ENCODE measurements at places on chromosomes 2 and 18.

DNA sequence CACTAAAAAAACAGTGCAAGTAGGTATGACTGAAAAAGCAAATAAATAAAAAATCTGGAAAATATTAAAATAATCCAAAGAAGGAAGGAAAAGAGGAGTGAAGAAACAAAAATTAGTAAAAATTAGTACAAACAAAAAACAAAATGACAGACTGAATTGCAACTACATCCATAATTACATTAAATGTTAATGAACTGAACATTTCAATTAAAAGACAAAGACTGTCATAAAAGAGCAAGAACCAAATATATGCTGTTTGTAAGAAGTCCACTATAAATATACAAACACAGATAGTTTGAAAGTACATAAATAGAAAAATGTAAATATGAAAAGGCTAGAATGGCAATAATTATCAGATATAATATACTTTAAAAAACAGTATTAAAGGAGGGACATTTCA, 267.6 kb downstream of the WDPCP start:
- no peak for DNase-seq

DNA sequence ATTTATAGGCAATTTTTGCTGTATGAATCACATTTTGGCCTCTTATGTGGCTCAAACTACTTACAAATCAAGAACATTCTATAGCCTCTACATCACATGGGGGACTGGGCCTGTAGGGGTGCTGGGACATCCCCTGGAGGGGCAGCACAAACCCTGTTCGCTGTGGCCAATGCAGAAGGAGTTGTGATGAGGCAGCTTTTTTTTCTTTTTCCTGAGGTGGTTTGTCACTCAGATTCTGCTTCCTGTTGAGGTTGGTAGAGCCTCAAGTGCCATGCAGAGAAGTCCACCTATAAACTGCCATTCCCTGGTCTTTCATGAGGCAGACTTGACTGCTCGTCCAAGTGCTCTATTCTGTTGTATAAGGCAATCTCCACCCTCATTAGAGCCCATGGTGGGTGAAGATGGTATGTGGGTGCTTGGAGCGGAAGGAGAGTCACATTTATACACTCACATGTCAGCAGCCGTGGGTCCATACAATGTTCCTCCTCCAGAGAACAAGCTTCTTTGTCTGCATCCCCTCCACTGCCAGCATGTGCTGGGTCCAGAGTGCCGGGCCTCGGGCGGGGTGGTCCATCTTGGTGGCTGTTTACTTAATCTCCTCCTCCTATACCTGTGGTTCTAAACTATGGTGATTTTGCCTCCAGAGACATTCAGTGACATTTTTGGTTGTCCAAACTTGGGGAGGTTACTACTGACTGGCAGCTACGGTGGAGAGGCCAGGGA, 120.3 kb downstream of the ACOXL start:
- DNase-seq, result peak; percentile 9

- no peak for DNase-seq
These were observed 7.4 kb downstream of the PTRHD1 start for GRCh38 chr2:24785671-24786321.

DNA sequence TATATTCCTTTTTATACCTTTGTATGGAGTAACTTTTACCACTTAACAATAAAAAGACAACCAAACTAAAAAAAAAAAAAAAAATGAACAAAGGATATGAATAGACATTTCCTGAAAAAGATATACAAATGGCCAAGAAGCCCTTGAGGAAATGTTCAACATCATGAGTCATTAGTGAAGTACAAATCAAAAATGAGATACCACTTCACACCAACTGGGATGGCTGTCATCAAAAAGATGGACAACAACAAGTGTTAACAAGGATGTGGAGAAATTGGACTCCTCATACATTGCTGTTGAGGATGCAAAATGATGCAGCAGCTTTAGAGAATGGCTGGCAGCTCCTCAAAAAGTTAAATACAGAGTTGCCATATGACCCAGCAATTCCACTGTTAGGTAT, 22.6 kb upstream of the SCYGR2 start:
- DNase-seq, result peak; percentile 14

- DNase-seq, result no peak
These were observed 10.7 kb downstream of the RAMP1 start for GRCh38 chr2:237870126-237870525.

DNA sequence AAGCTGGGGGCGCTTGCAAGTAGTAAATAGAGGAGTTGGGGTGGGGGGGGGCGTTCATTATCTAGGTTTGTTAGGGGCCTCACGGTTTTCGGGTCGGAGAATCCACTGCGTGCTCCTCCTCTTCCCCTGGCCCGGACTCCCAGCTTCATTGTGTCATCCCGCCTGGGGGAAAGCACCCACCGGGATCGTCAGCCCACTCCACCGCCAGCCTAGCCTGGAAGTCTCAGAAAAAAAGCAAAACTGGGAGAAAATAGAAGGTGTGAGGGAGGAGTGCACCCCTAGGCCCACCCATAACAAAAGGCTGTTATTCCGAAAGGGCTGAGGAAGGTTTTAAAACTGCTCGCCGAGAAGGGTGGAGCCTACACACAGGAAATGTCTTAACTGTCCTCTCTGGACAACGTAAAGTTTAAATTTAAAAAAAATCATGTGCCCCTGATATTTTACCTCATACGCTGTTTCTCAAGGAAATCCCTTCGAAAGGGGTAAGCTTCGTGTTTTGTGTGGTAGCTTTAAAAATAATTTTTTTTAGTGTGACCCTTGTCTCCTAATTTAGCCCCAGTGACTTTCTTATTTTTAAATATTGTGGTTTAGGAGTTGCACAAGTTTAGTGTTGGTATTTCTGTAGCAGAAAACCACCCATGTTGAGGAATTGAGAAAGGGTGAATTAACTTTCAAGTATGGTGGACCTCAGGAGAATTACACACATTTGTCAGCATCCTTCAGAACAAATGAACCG, 104.2 kb downstream of the SPTBN1 start:
- peak; percentile 84 for DNase-seq

GRCh38 chr2:100675855-100676254, 113.1 kb downstream of the PDCL3 start:
- no peak for DNase-seq

DNA sequence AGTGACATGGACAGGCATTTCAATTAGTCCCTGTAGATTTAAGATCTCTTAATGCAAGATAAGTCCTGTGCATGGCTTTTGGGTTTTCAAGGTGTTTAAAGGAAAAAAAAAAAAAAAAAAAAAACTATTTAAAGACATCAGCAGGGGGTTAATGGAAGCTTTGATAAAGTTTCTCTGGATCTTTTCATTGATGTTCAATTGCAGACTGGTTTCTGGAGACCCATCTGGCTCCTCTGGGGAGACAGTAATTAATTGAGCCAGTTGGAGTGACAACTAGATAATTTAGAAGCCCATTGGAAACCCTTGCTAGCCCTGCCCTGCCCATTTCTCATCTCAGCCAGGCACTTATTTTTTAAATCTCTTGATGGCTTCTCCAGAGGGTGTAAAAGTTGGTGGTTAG, 98.7 kb downstream of the EPHA4 start:
- DNase-seq, result no peak

- peak; percentile 76 for DNase-seq
These were observed 66.2 kb downstream of the ACVR2A start for GRCh38 chr2:147910990-147911473.

GRCh38 chr18:78972930-78973331, 6.7 kb upstream of the SALL3 start:
- DNase-seq, result no peak

DNA sequence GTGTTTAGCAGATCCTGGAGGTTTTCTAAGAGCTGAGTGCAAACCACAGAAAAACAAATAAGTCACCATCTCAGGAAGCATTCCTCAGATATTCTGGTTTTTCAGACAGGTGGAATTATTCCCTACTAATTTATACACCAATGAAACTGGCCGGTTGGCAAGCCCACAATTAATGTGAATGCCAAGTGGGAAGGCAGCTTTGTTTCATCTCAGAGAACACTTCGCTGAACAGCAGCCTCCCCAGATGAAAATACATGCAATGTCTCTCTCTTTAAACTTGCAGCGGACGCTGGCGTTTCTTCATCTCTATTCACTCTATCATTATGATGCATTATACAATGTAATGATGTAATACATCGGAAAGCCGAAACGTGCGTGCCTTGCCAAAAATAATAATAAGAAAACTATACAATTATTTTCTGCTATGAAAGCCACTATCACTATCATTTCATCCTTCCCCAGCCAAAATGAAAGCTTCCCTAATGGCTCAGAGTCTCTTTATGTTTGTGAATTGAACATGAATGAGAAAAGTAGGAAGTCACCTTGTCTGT, 649.4 kb downstream of the BCL11A start:
- DNase-seq, result no peak

DNA sequence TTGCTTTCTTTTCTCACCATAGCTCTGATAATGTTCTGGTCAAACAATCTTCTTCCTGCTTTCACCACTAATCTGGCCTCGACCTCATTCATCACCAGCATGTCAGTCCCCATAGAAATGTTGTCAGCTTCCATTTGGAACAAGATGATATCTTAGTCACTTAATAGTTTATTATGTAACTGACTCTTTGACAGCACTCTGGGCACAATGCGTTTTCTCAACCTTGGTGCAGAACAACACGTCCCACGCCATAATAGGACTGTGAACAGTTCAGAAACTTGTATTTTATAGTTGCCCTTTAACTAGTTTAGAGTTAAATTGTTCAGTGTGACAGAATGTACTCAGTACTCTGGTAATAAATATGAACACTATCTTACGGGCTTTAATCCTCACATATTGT, 106.0 kb downstream of the MC4R start:
- no peak for DNase-seq

- DNase-seq, result no peak
These were observed 17.6 kb upstream of the SLC9A2 start for GRCh38 chr2:102601730-102602129.

- DNase-seq, result no peak
These were observed 1.9 kb downstream of the TFPI start for GRCh38 chr2:187552381-187552780.
